ENCODE measurements at places on chromosomes 3 and 15. TPM values are rescaled to one million over a fixed set of nuclear protein-coding genes. Genes with fewer than 3 reads are reported as not detected.

TEX9 gene
- polyA plus RNA-seq: 0.72 TPM

FBXW12 gene
- not detected for polyA plus RNA-seq

RTP1 gene
- not detected for polyA plus RNA-seq

DNA sequence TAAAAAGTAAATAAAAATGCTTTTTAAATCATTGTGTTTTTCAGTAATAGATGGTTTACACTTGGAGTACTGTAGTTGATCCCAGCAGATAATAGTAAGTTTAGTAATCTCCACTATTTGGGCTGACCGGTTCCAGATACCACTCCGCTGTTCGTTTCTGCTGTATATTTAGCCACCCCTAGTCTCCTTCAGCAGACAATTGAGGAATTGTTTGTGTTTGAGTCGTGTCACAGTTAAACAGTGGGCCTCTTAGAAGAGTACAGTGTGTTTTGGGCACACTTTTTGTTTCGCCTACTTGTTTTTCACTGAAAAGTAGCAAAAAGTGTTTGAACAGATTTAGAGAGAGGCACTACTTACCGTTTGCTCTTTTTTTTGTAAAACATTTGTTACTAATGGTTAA is 33.2 kb downstream of the PAK2 start:
- no peak for DNase-seq

KBTBD13 gene
- polyA plus RNA-seq: not detected

LNP1 gene
- polyA plus RNA-seq: 2.1 TPM

SOX2 gene
- polyA plus RNA-seq: not detected

DNA sequence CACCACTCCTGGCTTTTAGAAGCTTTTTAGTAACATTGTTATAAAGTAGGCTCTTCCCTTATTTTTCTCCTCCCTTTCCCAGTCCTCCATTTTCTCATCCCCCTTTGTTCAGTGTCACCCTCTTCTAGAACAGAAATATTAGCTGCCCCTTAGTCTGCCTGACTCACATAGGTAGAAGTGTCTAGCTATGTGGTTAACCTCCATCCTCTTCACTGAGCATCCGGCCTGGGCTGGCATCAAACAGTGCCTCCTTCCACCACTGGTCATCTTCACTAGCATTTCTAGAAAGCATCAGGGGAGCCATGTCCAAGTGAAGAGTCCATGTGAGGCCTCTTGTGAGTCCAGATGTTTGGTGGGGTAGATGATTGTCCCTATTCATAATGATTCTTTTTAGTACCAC is 70.0 kb upstream of the SKOR1 start:
- DNase-seq: no peak
